Stimulated activated CD4-positive, alpha-beta T cell treated with anti-CD3 and anti-CD28 coated beads, Interleukin-1b, Interleukin-23, amount 100 ng/mL, for 1 hour (primary cell): ENCODE measurements at places on chromosomes 7 and 10.
A peak's percentile ranks its signal among the peaks of the same experiment; 100 is the strongest.

DNA sequence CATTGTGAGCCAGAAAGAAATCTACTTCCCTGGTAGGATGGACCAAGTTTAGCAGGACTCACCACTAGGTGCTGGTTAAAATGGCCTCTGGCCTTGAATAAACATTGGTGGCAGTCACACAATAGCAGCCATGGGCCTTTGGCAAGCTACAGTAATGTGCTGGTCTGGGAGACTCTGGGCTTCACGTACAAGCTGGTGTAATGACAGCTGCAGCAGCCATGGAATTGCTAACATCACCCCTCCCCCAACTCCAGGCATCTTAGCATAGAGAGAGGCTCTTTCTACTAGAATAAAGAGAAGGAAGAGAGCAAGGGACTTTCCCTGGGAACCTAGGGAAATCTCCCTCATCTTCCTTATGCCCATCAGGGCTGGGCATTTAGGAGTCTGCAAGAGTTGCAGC, 205.1 kb upstream of the SEMA3A start:
- DNase-seq = no peak

GRCh38 chr7:133009426-133010252, 72.3 kb downstream of the CHCHD3 start:
- DNase-seq = no peak

- no peak for DNase-seq
Measured at GRCh38 chr10:113522460-113522859, 30.4 kb upstream of the HABP2 start.

DNA sequence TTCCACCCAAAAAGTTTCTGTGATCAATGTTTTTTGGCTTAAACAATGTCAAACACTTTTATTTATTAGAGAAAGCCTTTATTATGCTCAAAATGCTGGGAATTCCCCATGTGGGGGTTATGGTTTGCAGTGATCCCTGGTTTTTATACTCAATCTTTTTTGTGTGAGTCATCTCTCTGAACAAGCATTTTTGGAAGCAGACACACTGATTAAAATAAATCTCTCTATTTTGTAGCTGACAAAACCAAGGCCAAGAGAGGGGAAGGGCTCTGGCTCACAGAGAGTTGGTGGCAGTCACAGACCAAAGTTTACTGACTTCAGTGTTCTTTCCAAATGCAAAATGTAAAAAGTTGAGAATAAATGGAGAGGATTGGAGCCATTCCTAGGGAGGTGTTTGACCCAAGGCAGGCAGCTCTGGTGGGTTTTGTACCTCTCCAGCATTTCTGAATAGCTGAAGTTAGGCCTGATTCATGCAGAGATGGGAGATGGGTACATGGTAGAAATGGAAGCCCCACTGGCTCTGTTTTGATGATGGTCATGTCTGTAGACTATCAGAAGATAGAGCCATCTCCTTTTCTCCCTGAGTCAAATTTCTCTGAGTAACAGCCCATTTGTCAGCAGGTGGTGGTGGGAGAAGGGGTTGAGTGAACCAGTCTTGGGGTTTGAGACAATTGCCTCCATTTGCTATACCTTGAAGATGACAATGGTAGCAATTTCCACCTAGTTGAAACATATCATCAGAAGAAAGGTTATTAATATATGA, 45.4 kb upstream of the NAMPT start:
- DNase-seq = no peak

DNA sequence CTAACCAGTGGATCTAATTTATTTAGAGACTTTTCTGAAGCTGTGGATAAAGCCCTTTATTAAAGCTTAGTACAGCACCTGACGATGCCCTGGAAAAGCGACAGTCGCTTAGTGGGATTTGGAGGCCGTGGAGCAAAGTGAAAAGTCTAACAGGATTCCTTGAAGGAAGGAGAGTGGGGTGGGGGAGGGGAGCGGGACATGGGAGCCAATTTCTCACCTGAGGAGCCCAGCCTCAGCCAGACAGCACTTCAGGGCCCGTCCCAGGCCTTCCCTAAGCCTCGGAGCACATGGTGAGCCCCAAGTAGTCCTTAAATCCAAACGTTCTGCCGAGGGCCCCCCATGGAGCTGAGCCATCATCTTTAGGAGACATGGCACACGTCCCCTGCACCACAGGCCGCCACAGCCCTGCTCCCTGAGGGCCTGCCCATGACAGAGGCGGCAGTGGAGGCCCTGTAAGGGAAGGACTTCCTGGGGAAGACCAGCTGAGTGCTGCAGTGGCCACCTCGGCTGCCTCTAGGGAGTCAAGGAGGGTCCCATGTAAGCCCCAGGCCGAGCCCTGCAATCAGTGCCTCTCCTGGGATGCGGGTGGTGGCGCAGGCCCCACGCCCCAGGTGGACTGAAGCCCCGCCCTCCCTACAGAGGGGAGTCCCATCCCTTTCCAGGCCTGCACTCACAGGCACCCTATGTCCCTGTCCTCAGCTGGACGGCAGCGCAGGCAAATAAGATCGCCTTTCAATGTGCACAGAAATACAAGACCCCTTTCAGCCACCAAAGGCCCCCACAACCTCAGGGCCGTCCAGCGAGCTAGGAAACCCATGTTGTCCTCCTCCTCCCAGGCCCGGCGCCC, 187.0 kb downstream of the MAD1L1 start:
- DNase-seq = no peak

GRCh38 chr10:67665491-67665890, 30.5 kb downstream of the CTNNA3 start:
- DNase-seq = no peak

DNA sequence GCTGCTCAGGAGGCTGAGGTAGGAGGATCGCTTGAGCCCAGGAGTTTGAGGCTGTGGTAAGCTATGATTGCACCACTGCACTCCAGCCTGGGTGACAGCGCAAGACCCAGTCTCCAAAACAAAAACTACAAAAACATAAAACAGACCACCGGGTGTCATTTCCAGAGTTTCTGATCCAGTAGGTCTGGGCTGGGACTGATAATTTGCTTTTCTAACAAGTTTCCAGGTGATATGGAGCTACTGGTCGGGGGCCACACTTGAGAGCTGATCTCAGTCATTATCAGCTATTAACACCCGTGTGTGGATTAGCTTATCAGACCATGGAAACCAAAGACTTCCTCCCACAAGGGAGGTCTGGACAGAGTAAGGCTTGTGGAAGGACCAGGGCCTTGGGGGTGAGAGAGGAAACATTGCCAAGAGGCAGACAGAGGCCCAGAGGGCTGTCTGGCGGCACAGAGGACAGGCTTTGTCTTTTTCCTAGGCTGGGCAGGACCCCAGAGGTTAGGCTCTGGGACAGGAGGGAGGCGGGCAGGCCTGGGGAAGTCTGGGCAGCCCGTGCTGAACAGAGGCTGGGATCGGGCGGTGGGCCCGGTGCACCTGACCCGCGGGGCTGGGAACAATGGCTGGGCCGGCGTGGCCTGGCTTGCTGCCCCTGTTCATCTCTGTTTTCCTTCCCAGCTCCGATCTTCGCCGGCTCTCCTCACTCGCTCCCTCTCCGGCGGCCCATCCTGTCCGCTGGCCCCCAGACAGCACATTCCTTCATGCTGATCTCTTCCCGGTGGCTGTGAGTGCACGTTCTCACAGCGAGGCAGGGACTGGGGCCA, 25.2 kb downstream of the TMEM270 start:
- DNase-seq = no peak

DNA sequence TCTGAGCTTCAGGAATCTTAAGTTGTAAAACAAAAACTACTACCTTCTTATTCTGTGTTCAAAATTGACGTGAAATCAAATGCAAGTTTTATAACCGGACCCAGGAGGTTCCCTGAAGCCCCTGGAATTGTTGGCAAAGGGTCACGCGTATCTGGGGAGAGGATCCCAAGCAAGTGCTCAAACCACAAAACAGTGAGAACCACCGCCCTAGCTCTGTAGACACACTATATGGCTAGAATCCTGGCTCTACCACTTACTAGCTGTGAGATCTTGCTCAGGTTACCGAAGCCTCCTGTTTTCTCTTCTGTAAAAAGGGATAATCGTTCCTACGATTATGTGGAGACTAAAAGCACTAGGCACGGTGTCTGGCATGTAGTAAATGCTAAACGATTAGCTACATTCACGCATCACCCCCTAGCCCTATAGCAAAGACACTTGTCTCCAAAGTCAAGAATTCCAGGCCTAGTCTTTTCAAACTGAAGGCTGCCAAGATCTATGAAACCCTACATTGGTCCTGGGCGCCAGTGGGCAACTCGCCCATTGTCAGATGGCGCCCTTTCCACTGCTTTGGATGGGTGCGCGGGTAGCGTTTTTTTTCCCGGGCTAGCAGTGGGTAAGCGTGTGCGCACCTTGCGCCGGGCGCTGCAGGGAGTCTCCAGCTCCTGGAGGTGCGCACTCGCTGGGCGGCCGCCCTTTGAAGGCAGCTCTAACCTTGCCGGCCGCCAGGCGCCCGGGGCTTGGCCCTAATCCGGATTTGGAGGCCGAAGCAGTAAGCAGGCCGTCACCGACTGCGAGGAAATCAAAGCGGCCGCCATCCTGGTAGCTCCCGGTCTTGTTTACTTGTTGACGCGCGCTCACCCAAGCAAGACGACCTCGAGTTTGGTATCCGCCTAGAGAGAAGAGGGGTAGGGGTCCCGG, 11.6 kb upstream of the NKX2-3 start:
- DNase-seq = no peak

GRCh38 chr10:10794791-10795191, 222.9 kb upstream of the CELF2 start:
- no peak for DNase-seq

- no peak for DNase-seq
Measured at GRCh38 chr7:8637322-8637721, 203.9 kb downstream of the NXPH1 start.

- no peak for DNase-seq
Measured at GRCh38 chr10:93054486-93054885, 6.1 kb upstream of the CYP26C1 start.

GRCh38 chr10:30550967-30551815, 78.4 kb downstream of the LYZL2 start:
- DNase-seq = no peak

DNA sequence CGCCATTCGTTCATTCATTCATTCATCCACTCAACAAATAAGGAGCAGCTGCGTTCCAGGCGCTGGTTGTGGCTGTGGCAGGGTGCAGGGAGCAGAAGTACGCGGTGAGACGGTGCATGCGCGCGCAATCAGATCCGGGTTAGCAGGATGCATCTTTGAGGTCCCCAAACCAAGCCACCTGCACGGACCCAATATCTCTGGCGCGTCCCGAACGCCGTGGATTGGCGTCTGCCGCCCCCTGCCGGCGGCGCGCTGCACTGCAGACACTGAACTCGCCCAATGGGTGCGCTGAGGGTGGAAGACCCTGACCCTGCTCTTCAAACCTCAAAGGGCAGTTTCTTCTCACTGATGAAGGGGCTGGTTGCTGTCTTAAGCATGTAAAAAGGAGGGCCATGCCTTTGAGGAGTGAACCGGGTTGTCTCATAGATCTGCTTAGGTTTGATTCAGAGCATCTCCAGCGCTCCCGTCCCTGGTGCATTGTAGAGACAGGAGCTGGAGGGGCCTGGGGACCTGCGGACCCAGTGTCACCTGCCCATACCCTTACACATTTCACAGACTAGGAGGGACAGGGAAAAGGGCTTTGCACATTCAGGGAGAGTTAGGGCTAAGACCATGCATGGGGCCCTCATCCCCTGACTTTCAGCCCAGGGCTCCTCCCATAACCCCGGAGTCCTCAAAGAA, 102.5 kb downstream of the RAMP3 start:
- peak; percentile 24 for DNase-seq

- DNase-seq = no peak
Measured at GRCh38 chr7:128755819-128756476, 16.8 kb downstream of the CALU start.

- DNase-seq = peak; percentile 8
Measured at GRCh38 chr10:119209035-119209735, 1.8 kb downstream of the GRK5 start.

GRCh38 chr10:130571674-130572073, 435.5 kb downstream of the GLRX3 start:
- DNase-seq = no peak

GRCh38 chr7:3200504-3200903, 100.5 kb upstream of the SDK1 start:
- DNase-seq = no peak

DNA sequence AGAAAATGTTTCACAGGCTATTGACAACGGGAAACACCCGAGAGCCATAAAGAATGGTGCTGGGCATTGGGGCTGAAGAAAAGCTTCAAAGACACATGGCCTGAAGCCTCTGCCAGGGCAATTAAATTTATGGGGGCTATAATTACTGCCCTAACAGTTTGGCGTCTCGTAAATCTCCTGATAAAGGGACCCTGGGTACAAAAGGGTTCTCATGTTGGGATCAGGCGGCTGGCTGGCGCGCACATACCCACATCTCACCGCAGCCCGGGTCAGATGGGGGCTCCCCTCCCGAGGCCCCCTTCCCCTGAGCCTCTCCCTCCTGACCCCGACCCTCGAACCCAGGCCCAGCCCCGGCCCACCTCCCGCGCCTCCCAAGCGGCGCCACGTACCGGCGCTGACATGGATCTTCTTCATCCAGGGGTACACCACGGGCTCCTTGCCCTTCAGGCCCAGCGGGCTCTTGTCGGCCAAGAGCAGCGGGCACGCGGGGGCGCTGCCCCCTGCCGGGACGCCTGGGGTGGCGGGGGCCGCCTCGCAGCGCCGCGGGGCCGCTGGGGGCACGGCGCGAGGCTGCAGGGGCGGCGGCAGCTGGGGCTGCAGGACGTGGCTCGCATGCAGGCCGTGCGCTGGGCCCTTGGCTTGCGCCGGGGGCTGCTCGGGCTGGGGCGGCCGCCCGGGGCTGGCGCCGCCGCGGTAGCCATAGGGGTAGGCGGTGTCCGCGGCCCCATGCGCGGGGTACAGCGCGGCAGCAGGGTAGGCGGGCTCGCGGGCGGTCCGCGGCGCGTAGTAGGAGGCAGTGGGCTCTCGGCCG, 623 bp downstream of the HOXA4 start:
- no peak for DNase-seq

DNA sequence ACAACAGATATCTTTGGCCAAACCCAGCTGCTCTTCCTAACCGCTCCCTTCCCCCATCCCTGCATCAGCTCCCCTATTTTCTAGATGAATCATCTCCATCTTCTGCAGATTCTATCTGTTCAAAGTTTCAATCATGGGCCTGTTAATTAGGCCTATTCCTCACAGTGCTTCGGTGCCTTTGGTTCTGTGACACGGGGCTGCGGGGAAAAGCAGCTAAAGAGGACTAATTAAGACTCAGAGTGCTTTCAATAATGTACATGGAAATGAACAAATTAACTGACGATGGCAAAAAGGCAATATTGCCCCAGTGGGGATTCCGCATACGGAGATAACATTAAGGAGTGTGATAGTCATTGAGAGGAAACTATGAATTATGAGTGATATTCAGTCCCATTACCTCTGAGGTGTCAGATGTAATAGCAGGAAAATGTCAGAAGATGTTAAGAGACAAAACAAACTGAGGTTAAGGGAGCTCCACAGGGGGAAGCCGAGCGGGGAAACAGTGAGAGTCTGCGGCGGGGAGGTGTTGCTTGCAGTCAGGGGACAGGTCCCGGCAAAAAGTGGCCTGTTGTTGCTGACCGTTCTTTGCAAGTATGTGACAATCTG, 716.9 kb downstream of the TYW1 start:
- no peak for DNase-seq

GRCh38 chr7:113197274-113197673, 78.9 kb upstream of the SMIM30 start:
- no peak for DNase-seq

- DNase-seq = no peak
Measured at GRCh38 chr7:80468931-80469714, 42.7 kb downstream of the GNAT3 start.

- no peak for DNase-seq
Measured at GRCh38 chr10:49613165-49613881, 514 bp upstream of the CHAT start.

GRCh38 chr7:152925412-152926147, 166.0 kb downstream of the ACTR3B start:
- no peak for DNase-seq
